ENCODE measurements at places on chromosomes 16 and 17.
A peak's percentile ranks its signal among the peaks of the same experiment; 100 is the strongest.

DNA sequence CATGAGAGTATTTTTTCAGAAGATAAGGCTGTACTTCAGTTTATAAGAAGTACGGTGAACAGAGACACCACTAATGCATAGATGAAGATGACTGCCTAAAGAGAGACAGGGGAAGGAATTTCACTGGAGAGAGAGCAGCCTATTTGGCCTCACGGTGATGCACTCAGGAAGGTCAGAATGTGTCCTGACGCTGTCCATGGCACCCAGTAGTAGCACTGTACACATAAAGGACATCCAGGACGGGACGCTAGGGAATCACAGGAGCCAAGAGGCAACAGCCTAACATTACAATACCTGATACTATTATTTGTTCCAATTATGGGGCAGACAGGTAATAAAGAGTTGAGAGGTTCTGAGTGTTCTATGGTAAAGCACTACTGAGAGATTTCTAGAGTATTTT is 24.9 kb upstream of the LRRC37A start:
- no peak for DNase-seq

- no peak for DNase-seq
These were observed 185.7 kb upstream of the IRX5 start for GRCh38 chr16:54744998-54745397.

DNA sequence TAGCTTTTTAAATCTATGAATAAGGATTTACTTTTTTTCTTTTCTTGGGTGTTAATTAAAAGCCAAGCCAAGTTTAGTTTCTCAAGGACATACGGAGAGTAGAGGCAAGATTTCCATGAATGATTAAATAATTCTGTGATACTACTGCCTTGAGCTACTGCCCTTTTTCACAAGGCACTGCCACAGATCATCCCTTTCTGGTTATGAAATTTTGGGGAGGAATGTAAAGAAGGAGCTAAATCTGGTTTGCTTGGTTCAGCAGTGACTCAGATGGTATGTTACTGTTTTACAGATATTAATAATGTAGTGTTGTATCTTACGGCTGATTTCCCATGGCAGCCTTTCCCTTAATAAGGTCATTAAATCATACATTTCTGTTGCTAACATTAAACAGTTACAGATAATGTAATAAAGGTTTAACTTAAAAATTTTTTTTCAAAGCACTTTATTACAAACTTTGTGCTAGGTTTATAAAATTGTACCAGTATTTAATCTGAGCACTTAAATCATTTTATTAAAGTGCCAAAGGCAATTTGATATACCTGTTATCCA is 2.6 kb downstream of the WSB1 start:
- DNase-seq, result no peak

DNA sequence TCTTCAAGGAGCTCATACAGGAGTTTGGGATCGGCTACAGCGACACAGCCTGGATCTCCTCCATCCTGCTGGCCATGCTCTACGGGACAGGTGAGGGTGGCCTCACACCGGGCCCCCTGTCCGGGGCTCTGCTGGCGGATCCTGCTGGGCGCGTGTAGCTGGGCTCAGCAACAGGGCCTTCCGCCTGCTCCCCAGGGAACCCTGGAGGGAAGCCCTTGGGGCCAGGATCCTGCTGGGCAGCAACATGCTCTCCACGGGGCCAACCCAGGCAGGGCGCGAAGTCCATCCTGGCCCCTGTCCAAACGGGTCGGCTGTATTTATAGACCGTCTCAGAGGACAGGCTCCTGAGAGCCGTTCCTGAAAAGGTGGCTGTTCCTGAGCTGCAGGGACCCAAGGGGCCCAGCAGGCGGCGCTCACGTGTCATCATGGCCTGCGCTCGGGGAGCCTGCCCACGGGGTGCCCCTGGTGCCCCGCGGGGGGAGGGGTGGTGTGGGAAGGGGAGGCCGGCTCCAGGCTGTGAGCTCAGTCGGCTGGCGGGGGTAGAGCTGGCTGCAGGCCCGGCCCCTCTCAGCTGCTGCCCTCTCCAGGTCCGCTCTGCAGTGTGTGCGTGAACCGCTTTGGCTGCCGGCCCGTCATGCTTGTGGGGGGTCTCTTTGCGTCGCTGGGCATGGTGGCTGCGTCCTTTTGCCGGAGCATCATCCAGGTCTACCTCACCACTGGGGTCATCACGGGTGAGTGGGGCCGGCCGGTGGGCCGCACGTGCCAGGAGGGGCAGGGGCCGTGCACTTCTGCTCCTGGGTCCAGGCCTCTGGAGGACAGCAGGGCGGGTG is 7.5 kb downstream of the SLC16A3 start:
- peak; percentile 82 for DNase-seq

GRCh38 chr17:42895185-42895555 is 5.4 kb upstream of the G6PC1 start:
- no peak for DNase-seq

DNA sequence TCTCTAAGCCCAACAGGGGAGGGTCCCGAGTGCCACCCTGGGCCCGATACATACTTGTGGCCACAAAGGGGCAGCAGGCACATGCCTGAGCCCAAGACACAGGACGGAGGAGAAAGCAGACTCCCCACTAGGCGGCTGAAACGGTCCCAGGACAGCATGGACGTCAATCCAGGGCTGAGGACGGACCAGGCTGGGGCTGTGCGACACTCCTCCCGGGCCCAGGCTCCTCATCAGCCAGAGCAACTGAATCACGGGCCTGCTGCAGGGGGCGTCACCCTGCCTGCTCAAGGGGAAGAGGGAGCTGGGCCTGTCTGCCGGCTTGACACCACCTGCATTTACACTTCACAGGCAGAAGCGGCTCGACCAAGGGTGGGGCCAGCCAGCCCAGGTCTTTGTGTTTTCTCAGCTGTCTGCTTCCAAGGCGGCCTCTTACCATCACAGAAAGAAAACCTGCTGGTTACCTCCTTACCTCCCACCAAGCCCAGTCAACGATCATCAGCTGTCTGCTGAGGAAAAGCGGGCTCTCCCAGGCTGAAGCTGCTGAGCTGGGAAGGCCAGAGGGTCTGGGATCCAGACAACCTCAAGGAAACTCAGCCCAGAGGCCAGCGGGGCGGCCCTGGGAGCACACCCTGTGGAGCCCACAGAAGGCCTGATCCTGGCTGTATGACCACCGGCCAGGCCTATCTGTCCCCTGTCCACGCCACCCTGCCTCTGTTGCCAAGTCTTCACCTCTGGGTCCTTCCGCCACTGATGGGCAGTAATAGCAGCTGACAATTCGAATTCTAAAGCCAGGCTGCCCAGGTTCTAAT is 26.4 kb downstream of the KIFC3 start:
- peak; percentile 17 for DNase-seq

- no peak for DNase-seq
These were observed 75.5 kb upstream of the MMP2 start for GRCh38 chr16:55403464-55403863.

- no peak for DNase-seq
These were observed 23.7 kb downstream of the HSBP1 start for GRCh38 chr16:83831456-83831987.

DNA sequence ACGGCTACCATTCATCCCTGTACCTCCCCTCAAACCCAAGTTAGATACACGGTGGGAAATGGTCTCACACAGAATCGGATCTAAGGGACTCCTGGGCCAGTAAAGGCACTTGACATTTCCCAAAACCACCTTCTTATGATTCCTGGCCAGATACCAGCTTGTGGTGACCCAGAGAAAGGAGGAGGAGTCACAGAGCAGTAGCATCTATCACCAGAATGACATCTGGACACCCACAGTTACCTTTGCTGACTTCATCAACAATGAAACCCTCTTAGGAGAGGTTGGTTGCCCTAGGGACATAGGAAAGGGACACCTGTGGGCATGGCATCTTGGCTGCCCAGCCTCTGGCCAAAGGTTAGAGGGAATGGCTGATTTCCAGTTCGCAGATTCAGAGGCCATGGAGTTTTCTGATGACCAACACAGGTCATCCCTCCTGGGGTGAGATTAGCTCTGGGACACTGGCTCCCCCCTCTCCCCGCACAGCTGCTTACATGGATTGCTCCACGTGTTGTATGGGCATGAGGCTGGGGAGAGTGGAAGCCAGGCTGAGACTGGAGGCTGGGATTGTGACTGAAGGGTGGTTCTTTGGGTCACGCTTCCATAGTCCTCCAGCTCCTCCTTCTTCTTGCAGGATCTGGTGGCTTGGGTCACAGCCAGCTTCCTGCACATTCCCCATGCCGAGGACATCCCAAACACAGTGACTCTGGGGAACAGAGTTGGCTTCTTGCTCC is 1.4 kb upstream of the AOC3 start:
- no peak for DNase-seq

- no peak for DNase-seq
These were observed 6.4 kb downstream of the GRN start for GRCh38 chr17:44351464-44351863.

DNA sequence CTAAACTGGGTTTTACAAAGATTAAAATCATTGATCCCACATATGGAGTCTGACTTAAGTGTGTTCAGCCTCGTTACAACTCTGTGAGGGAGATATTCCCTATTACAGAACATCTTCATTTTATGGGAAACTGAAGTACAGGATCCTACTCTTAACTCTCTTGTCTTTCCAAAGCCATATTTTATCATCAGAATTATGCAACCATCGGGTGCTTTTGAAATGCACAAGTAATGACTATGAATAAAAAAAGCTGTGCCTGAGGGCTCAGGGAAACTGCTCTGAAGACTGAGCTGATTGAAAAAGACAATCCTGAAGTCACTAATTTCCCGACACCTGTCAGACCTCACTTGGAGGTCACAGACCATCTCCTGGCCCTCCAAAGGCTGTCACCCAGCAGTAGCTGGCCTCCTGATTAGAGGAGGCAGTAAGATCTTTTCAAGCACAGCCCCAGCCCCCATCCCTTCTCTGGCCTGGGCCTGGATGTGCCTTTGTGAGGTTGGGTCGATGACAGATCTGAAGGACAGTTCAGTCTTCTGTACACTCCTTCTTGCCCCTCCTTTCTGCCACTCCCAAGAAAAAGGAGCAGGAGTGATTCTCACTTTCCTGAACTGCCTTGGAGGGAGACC is 5.6 kb downstream of the AKAP1 start:
- DNase-seq, result no peak

DNA sequence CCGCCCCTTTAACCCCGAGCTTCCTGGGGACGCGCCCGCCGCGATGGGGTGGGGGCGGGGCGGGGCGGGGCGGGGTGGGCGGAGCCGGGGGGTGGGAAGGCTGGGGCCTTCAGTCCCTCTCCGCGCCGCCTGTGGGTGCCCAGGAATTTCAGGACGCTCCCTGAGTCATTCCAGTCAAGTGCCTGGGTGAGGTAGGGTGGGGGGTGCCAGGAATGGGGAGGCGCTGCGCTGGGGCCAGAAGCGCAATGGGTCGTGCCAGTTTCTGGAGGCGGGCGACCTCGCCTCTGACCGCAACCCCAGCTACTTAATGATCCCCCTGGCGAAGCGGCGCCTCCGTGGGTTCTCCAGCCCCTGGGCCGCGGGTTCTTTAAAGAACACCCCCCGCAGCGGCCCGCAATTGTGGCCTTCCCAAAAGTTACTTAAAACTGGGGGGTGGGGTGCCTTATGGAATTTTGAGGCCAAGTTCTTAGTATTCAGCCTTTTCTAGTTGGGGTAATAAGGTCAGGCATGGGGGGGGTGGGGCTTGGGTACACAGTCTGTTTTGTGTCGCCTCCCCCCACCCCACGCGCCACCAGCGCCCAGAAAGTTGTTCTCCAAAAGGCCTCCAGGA is 826 bp upstream of the GSE1 start:
- DNase-seq, result no peak

DNA sequence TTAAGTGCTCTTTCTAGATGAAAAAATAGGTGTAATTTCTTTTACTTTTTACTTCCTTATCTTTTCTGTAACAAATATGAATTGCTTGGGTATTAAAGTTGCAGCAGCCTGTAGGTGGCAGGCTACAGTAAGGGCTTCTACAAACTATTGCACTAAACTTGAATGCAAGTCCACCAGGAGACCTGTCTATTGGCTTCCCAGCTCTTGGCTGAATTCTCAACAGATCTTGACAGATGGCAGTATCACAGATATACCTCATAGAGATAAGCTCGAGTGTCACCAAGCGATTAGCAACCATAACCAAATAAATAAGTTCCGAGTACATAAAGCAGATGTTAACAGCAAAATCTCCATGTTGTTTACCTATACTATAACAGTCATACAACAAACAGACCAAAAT is 5.9 kb downstream of the BBS2 start:
- peak; percentile 17 for DNase-seq

DNA sequence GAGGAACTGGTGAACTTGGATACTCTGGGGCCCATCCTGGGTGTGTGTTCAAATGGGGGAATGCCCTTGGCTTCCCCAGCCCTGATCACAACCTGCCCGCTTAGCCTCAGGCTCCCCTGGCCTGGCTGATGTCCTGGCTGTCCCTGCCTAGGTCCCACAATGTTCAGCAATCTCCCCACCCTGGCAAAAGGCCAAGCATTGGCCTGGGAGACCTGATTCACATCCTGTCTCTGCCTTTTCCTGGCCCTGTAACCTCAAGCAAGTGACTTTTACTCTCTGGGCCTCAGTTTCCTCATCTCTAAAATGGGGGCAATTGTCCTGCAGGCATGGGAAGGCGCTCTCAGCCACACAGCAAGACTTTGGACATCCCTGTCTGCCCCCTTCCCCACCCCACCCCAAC is 14.4 kb downstream of the CPNE2 start:
- DNase-seq, result no peak

- DNase-seq, result peak; percentile 77
These were observed at the start of gene BCAR1 for GRCh38 chr16:75251280-75252048. Gene BCAR1 (minus strand): TSS chr16:75251624. CDS start chr16:75251482, 142 bp downstream.

- no peak for DNase-seq
These were observed 87.8 kb upstream of the NOL11 start for GRCh38 chr17:67629971-67630320.

GRCh38 chr16:11329071-11329491 is 16.2 kb upstream of the RMI2 start:
- DNase-seq, result no peak

- no peak for DNase-seq
These were observed 25.6 kb downstream of the TRARG1 start for GRCh38 chr17:1304962-1305563.

GRCh38 chr16:72908362-72909167 is 139.4 kb downstream of the ZFHX3 start:
- DNase-seq, result no peak

DNA sequence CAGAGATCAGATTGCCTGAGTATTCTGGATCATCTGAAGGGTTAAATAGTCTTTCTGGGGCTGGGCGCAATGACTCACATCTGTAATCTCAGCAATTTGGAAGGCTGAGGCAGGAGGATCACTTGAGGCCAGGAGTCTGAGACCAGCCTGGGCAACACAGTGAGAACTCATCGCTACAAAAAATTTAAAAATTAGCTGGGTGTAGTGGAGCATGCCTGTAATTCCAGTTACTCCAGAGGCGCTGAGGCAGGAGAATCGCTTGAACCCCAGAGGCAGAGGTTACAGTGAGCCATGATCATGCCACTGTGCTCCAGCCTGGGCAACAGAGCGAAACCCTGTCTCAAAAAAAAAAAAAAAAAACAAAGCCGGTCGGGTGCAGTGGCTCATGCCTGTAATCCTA is 15.7 kb downstream of the MVP start:
- DNase-seq, result no peak

DNA sequence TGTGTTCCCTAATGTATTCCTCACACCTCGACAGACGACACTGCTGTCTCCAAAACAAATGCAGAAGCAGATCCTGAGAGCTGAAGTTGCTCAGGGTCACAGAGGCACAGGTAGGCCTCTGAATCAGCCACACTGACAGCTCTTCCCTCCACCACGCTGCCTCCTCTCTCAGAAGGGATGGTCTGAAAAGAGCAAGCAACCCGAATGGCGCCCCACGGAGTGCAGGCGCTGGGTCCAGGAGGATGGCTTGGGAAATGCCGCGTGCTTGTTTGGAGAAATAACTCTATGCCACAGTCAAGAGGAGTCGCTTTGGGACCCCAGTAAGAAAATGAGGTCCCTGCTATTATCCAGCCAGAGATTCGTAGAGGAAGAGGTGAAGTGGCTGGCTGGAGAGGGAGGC is 15.9 kb downstream of the CYB561 start:
- DNase-seq, result no peak
